ENCODE measurements at places on chromosomes 4 and X.

- no peak for DNase-seq
Measured at GRCh38 chrX:48905090-48905790, 6.2 kb downstream of the SLC35A2 start.

DNA sequence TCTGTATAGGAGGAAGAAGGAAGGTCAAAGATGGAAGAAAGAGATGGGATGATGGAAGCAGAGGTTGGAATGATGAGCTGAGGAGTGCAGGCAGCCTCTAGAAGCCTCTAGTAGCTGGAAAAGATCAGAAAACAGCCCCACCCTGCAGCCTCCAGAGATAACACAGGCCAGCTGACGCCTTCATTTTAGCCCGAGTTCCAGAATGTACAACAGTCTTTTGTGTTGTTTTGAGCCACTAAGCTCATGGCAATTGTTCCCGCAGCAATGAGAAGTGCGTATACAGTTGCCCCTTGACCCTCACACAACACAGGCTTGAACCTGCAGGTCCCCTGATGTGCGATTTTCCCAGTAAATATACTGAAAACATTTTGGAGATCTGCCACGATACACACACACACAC, 72.0 kb downstream of the WFS1 start:
- DNase-seq: no peak

- DNase-seq: peak; percentile 25
Measured at GRCh38 chrX:22748093-22748999, 251.4 kb upstream of the DDX53 start.

GRCh38 chr4:158033416-158034120, 139.3 kb downstream of the GASK1B start:
- no peak for DNase-seq

DNA sequence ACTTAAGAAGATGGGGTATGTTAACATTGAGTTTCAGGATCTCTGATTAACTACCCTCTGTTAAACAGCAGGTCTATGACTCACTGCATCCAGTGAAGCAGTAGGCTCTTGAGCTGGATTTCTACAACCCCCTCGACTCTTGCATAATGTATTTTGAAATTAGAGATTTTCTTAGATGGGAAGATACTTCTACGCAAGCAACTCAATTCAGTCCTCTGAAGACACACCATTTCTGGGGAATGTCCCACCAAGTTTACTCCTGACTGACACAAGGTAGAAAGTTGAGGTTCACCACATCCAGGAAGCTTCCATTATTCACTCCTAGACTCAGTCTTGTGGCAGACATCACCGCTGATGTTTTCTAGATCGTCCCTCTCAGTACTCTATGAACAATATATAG, 12.9 kb downstream of the PALLD start:
- peak; percentile 55 for DNase-seq

DNA sequence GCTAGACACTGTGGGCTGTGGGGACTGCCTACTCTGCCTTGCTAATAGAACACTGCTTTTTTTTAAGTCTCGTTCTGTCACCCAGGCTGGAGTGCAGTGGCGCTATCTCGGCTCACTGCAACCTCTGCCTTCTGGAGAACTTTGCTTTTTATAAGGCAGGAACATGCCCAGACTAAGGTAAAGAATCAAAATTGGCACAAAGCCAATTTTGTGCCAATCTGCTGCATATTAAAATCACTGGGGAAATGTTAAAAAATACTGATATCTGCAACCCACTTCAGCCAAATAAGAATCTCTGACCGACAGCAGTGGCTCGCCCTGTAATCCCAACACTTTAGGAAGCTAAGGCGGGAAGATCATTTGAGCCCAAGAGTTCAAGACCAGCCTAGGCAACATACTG, 36.5 kb upstream of the CEP135 start:
- DNase-seq: no peak

- no peak for DNase-seq
Measured at GRCh38 chr4:113080050-113080449, 30.6 kb downstream of the ANK2 start.

- DNase-seq: no peak
Measured at GRCh38 chr4:124018383-124019317, 622.1 kb downstream of the SPRY1 start.

- peak; percentile 20 for DNase-seq
Measured at GRCh38 chrX:16445166-16445752, 204.7 kb upstream of the S100G start.

DNA sequence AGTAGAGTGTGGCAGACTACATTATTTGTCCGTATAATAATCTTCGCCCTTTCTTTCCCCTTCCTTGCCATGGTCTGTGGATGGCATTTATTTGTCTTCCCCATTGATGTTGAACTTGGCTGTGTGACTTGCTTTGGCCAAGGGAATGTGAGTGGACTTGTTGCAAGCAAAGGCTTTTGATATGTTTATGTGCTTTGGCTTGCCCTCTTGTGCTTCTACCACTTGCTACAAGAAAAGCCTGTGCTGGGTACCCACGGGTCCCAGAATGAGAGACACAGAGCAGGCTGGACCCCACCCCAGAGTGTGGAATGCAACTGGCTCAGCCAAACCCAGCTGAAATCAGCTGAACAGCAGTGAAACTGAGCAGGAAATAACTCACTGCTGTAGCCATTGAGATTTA, 63.0 kb downstream of the FAM184B start:
- DNase-seq: no peak

- DNase-seq: no peak
Measured at GRCh38 chr4:107665001-107665400, 55.0 kb downstream of the PAPSS1 start.

- no peak for DNase-seq
Measured at GRCh38 chrX:261919-262352, 19.2 kb upstream of the PLCXD1 start.

GRCh38 chrX:106672527-106672926, 54.0 kb upstream of the RNF128 start:
- DNase-seq: no peak

DNA sequence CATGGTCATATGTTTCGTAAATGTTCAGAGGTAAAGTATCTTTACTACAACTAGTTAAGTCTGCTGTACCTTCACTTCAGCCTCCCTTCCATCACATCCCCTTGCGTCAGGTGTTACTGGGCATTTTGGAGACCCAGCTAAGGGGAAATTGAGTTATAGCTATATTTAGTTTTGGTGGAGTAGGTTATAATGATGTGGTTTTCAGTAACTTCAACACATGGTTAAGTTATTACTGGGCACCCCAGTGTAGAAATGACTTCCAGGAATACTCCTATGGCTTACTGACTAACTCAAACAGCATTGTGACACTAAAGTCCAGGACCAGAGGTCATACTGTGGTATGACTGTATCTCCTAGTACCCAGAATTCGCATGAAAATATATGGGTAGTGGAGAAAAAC, 23.4 kb upstream of the ACSL1 start:
- DNase-seq: no peak

Data from stimulated activated naive CD8-positive, alpha-beta T cell treated with anti-CD3 and anti-CD28 coated beads, Interleukin-15, amount 100 ng/mL, for 72 hours (primary cell).